NCI-H1048 (cell line): ENCODE measurements at places on chromosomes 6 and 20.

DNA sequence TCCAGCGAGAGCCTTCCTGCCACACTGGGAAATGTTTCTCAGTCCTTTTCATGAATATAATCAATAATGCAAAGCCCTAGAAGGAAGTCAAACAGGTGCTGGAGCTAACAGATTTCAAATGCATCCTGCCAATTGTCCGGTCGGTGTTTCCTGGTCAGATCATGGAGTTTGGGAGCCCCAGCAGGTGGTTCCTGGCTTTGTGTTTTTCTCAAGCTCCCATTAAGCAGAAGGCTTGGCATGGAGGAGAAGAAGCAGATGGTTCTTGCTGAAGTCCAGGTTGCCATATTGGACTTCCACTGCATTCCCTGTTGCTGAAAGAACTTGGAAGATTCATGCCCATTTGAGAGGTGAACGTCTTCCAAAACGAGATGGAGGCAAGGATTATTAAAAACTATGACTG lies 68.6 kb downstream of the GFOD1 start:
- no peak for DNase-seq

- no peak for DNase-seq
Measured at GRCh38 chr6:136676075-136676474, 116.2 kb downstream of the MAP3K5 start.

- no peak for DNase-seq
Measured at GRCh38 chr20:39571171-39571570, 609.0 kb downstream of the DHX35 start.

DNA sequence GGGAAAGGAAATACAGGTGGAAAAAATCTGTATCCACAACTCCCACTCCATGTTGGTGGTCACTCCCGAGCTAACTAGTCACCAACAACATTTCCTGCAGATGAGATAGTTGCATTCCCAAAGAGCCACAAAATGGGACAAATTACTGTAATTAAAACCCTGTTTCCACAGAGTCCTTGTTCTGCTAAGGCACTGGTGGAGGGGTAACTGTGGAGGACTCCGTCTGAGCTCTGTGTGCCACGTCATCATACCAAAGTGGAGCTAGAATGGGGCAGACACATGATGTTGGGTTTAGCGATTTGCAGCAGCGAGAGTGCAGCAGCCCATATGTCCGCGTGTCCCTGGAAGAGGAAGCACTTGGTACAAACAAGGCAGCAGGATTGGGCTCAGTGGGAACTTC lies 172.5 kb upstream of the KCNK16 start:
- DNase-seq = no peak

GRCh38 chr20:33875534-33876026 lies 64.4 kb downstream of the CHMP4B start:
- DNase-seq = no peak
